ENCODE measurements at places on chromosomes 2 and 18.

DNA sequence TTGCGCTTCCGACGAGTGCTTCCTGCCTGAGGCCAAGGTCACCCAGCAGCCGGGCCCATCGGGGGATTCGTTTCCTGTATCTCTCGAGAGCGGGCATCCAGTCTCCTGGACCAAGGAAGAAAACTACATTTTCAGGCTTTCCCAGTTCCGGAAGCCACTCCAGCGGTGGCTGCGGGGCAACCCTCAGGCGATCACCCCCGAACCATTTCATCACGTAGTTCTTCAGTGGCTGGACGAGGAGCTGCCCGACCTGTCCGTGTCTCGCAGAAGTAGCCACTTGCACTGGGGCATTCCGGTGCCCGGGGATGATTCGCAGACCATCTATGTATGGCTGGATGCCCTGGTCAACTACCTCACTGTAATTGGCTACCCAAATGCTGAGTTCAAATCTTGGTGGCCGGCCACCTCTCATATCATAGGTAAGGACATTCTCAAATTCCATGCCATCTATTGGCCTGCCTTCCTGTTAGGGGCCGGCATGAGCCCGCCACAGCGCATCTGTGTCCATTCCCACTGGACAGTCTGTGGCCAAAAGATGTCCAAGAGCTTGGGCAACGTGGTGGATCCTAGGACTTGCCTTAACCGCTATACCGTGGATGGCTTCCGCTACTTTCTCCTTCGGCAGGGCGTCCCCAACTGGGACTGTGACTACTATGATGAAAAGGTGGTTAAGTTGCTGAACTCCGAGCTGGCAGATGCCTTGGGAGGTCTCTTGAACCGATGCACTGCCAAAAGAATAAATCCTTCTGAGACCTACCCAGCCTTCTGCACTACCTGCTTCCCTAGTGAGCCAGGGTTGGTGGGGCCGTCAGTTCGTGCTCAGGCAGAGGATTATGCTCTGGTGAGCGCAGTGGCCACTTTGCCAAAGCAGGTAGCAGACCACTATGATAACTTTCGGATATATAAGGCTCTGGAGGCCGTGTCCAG lies 1.0 kb downstream of the MARS2 start:
- no peak for DNase-seq

GRCh38 chr2:178280244-178280852 lies 86.0 kb downstream of the OSBPL6 start:
- no peak for DNase-seq

- no peak for DNase-seq
Observed at GRCh38 chr2:241751776-241752175, 17.3 kb downstream of the D2HGDH start.

GRCh38 chr2:18703555-18703954 lies 114.2 kb upstream of the NT5C1B start:
- DNase-seq = no peak

GRCh38 chr2:32918774-32919173 lies 28.0 kb upstream of the LTBP1 start:
- DNase-seq = no peak

DNA sequence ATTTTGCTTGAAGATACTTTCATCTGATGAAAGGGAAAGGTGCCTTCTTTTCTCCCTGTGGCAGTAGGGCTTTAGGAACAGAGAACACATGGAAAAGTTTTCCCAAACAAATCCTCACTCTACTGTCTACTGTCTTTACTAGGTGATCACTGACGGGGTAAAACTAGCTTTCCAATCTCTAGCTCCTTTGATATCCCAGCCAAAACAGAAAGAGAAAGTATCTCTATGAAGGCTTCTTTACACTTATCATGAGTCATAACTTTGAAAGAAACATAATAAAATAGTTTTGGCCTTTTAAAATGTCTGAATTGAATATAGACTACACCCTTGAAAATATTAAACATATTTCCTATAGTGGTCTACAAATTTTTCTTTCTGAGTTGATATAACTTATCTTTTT lies 214.5 kb downstream of the DSEL start:
- DNase-seq = no peak

DNA sequence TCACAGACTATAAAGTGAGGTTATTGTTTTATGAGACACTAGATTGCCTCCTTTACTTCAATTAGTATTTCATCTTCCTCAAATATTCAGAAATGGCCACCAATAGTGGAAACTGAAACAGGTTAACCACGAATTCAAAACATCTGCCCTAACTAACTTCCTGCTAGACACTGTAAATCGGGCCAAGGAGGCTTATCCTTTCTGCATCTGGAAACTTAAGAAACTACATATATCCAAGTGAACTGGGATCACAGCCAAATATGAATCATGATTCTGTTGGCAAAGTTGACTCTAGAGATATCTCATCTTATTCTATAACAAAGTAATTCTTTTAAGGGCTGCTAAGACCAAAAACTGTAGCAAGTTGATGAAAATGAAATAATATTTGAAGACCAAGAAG lies 136.6 kb upstream of the ZC3H15 start:
- DNase-seq = no peak

DNA sequence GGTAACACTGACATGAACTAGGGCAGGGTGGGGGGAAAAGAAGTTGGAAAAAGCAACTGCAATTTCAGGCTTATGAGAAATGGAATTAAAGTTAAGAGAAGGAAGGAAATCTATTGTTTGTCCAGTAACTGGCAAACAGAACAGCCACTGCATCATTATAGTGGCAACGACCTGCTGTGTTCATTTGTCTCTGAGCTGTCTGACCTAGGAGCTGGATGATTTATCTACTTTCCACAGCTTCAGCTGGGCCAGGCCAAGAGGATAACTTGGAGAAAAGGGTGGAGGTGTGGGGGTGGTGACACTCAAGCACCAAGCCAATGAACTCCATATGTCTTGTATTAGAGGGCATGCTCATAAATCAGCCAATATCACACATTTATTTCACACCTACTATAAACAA lies 291.5 kb upstream of the KLHL29 start:
- DNase-seq = no peak

DNA sequence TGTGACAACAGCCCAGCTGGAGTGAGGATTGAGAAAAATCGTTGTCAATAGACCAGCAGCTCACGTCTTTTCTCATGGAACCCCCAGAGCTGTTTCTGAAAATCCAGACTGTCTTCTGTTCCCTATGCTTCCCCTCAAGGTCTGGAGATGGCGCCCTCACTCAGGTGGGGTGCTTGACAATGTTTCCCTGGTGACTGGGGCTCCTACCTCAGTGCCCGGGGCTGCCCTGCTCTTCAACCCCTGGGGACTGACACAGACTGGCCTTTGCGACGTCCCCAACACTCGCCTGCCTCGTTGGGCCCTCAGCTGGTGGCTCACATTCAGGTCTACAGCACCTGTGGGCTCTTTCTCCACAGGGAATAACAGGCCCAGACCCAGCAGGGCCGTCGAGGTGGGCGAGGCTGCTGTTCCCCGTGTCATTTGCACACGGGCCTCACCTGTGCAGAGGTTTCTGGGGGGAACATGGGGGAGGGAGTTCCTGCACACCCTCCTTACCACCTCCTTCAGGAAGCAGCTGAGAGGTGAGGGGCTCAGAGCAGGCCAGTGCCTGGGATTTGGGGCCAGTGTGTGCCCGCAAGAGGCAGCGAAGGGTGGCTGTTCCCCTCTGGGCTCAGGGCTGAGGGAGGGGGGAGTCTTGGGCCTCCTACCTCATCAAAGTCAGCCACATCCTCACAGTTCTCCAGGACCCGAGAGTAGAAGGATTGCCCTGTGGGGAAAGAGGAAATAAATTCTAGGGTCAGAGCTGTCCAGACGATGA lies 59.3 kb upstream of the OTOF start:
- no peak for DNase-seq

DNA sequence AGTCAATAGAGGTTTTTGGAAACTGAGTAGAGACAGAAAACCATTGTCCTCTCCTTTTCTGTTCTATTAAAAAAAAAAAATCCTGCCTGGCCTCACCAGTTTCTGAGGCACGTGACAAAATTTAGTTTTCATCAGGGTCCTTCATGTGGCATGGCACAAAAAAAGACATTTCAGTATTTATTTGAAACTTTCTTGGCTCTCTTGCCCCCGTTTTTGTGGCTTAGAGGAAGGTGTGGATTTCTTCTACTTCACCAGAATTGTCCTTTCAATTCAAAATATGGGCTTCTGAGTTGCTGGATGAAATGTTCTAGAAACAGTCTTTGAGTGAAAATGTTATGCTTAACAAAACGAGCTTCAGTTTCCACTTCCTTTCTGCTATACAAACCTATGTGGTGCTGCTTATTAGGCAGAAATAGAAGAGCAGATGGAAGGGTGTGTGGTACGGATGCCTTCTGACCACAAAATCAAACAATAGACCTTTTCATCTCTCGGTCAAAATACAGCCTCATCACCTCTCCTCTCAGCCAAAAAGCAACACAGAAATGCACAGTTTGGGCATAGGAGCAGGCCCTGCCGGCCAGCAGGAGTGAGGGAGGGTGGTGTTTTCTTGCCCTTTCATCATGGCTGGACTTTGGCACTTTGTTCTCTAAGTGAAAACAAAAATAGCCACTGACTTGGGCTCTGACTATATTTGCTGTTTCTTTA lies 89.2 kb downstream of the SH3RF3 start:
- DNase-seq = no peak

DNA sequence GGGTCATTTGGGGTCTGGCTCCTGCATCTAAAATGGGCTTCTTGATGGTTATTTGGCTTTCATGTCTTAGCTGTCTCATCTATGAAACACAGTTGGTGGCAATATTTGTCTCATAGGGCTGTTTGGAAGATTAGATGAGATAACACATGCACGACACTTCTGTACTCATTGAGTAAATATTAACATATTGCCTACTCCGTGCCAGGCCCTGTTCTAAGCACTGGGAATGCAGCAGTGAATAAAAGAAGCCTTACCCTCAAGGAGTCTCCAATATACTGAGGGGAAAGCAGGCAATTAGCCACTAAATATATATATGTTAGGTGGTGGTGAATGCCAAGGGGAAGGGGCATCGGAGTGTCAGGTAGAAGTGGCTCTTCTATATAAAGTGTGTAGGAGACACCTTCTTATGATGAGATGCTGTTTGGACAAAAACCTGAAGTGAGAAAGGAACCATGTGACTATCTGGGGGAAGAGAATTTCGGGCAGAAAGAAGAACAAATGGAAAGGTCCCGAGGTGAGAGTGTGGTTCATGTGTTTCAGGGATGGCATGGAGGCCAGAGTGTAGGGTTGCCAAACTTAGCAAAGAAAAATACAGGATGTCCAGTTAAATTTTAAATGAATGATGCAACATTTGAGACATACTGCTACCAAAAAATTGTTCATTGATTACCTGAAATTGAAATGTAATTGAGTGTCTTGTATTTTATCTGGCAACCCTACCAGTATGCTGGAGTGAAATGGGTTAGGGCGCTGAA lies 11.8 kb downstream of the SLC3A1 start:
- DNase-seq = no peak

- DNase-seq = no peak
Observed at GRCh38 chr2:195722075-195722474, 65.0 kb downstream of the SLC39A10 start.

GRCh38 chr2:117128461-117128860 lies 686.0 kb upstream of the DDX18 start:
- no peak for DNase-seq
